Left lung (tissue), 14 donors: ENCODE measurements at places on chromosomes 3 and 15. TPM values are rescaled to one million over a fixed set of nuclear protein-coding genes. Genes with fewer than 3 reads are reported as not detected.

- H3K27me3 ChIP-seq: peaks cover 6% of the 10 kb centered on the region
- no peaks in the 10 kb centered on the region for H3K36me3 ChIP-seq
- no peak overlapping the region for H3K4me3 ChIP-seq
- DNase-seq: no peak
- no peaks in the 10 kb centered on the region for H3K4me1 ChIP-seq
These were observed 269.7 kb upstream of the ATP10A start for GRCh38 chr15:26132811-26133210.

CYP8B1 gene
- not detected for total RNA-seq

DNA sequence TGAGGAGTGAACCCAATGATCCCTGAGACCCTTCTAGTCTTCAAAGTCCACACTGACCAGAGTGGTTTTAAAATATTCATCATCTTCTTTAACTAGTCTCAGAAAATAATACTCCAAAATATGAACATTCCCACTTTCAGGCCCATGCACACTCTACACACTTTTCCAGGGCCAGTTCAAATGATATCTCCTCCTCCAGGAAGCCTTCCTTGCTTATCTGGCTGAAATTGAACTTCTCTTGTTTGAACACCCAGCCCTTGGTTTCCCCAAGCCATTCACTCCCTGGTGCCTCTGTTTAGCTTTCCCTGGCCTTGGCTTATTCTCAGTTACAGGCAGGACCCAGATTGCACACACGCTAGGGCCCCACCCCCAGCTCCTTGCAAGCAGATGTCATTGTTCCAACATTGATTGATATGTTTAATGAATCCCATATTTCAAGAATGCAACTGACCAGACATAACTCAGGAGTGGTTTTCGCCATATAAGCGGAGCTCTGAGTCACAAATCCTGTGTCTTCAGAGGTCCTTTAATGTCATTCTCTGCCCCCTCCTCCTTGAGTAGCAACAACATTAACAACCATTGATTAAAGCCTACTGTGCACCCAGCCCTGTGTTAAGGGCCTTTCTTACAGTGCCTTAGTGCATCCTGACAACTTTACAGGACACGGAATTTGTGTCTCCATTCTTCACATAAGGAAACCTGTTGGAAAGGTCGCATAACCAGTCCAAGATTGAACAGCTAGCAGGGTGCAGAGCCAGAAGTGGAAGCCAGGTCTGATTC, 2.1 kb downstream of the ITGA11 start:
- no peak overlapping the region for H3K4me3 ChIP-seq
- peaks cover 66% of the 10 kb centered on the region for H3K27me3 ChIP-seq
- H3K4me1 ChIP-seq: peaks cover 3% of the 10 kb centered on the region
- no peaks in the 10 kb centered on the region for H3K36me3 ChIP-seq
- no peak overlapping the region for H3K27ac ChIP-seq

GRCh38 chr3:187434524-187434923, 66.3 kb downstream of the RTP4 start:
- H3K4me3 ChIP-seq: no peak overlapping the region
- H3K27ac ChIP-seq: no peak overlapping the region
- H3K27me3 ChIP-seq: no peaks in the 10 kb centered on the region
- DNase-seq: no peak

DNA sequence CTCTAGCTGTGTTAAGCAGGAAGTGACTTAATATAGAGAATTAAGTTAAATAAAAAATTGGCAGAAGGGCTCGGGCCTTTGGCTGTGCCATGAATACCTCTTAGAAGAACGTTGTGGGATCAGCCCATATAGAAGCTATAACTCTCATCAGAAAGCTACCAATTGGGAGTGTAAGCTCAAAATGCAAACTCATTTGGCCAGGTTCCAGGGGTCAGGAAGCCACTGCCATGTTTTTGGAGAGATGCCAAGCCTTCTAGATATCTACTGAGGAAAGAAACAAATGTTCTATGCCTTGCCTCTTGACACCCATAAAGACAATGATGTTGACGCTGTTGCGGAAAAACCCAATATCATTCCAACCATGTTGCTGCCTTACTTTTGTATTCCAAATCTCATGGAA, 475.2 kb upstream of the TGFBR2 start:
- DNase-seq: no peak
- H3K4me3 ChIP-seq: no peak overlapping the region
- H3K36me3 ChIP-seq: no peaks in the 10 kb centered on the region
- no peaks in the 10 kb centered on the region for H3K4me1 ChIP-seq

DNA sequence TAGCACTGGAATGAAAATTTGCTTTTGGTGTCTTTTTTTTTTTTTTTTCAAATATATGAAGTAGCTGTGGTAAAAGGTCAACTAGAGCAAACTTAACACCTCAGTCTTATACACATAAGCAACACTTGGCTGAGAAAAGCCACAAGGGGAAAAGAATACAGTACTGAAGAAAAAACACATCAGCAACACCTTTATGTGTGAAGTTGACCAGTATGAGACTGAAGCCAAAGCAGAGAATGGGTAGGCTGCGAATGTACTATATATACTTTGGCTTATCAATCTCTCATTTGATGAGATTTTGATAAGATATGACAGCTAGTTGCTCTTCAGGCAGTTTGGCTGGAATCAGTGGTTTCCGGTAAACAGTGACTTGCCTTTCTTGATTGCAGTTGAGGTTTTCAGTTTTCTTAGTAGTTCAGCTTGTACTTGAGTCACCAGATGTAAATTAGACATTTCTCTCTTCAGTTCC, 22.0 kb upstream of the ZCWPW2 start:
- no peak overlapping the region for H3K4me3 ChIP-seq
- no peaks in the 10 kb centered on the region for H3K27me3 ChIP-seq
- no peaks in the 10 kb centered on the region for H3K4me1 ChIP-seq
- no peak for DNase-seq
- H3K36me3 ChIP-seq: no peaks in the 10 kb centered on the region
- no peak overlapping the region for H3K27ac ChIP-seq

- H3K36me3 ChIP-seq: no peaks in the 10 kb centered on the region
- no peak overlapping the region for H3K27ac ChIP-seq
- H3K4me1 ChIP-seq: no peaks in the 10 kb centered on the region
- H3K27me3 ChIP-seq: peaks cover 42% of the 10 kb centered on the region
These were observed 9.7 kb downstream of the NTRK3 start for GRCh38 chr15:88246666-88247446.

RHOA gene
- 625 TPM for total RNA-seq

DNA sequence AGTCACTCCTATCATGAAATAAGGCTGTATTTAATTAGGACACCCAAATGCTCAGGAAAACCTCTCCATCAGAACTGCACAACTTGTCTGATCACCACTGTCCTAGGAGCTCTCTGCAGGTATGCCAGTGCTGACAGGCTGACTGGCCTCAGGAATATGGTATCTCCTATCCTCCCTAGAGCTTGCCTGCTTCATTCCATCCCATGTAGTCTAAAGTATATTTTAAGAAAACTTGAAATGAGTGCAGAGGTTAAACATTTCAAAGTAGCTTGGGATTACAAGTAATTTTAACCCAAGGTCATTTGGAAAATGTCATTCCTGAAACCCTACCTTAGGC, 23.7 kb downstream of the FILIP1L start:
- no peak for DNase-seq
- H3K27me3 ChIP-seq: no peaks in the 10 kb centered on the region
- no peak overlapping the region for H3K27ac ChIP-seq
- no peaks in the 10 kb centered on the region for H3K36me3 ChIP-seq
- peaks cover 12% of the 10 kb centered on the region for H3K4me1 ChIP-seq
- no peak overlapping the region for H3K4me3 ChIP-seq

DNA sequence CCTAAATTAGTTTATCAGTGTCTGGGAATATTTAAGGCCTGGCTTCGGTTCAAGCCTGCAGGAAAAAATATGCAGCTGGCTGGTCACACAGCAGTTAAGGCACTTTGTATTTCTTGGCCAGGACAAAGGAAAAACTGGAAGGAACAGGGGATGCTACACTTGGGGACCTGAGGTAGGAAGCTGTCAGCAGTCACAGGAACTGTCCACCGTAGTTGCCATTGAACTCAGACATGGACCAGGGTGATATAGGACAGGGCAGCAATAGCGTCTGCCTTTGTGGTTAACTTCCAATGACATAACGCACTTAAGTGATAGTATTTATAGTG, 49.1 kb downstream of the NR1D2 start:
- H3K27me3 ChIP-seq: no peaks in the 10 kb centered on the region
- no peaks in the 10 kb centered on the region for H3K36me3 ChIP-seq
- H3K4me3 ChIP-seq: no peak overlapping the region
- H3K4me1 ChIP-seq: peaks cover 5% of the 10 kb centered on the region

MORC1 gene
- total RNA-seq: not detected

MCF2L2 gene
- 0.52 TPM for total RNA-seq

- DNase-seq: no peak
- H3K27ac ChIP-seq: no peak overlapping the region
- H3K4me3 ChIP-seq: no peak overlapping the region
- H3K4me1 ChIP-seq: no peaks in the 10 kb centered on the region
- H3K27me3 ChIP-seq: no peaks in the 10 kb centered on the region
These were observed 54.3 kb downstream of the GSK3B start for GRCh38 chr3:120039642-120040610.

ERICH6 gene
- total RNA-seq: not detected

DZIP1L gene
- total RNA-seq: 16.6 TPM

RETNLB gene
- total RNA-seq: not detected

DNA sequence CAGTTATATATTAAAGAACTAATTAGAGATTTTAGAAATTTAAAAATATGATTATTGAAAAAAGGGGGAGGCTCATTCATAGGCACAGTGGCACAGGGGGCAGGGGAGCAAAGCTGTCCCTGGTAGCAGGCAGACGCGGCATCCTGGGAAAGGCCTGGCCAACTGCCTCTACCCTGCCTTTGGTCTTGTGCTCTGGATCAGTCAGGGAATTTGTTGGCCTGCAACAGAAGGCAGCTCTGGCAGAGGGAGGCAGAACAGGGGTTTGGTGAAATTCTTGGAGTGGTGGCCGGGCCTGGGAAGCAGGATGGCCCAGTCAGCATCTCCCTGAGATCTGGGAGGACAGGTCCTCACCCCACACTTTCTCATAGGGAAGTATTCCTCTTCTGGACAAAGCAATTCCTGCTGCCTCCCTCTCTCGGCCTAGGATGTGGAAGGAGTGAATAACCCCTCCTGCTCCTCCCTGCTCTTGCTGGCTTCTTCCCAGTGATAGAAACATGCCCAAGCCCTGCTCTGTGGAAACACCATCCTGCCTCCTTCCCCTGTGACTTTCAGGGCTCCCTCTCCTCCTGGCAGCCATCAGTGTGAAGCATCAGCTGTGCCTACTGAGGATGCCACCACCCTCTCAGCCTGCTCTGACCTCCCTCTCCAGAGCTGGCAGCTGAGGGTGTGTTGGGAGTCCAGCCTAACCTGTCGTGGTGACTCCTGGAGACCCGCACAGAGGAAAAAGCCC, 26.9 kb downstream of the PRR20G start:
- DNase-seq: no peak
- H3K27ac ChIP-seq: no peak overlapping the region
- no peaks in the 10 kb centered on the region for H3K27me3 ChIP-seq
- H3K4me3 ChIP-seq: no peak overlapping the region
- no peaks in the 10 kb centered on the region for H3K36me3 ChIP-seq
- H3K4me1 ChIP-seq: no peaks in the 10 kb centered on the region

EIF3J gene
- 58.9 TPM for total RNA-seq

GRCh38 chr3:126894475-126894874, 88.4 kb upstream of the PLXNA1 start:
- no peak overlapping the region for H3K4me3 ChIP-seq
- H3K27ac ChIP-seq: no peak overlapping the region
- H3K36me3 ChIP-seq: no peaks in the 10 kb centered on the region

GRCh38 chr3:149908424-149908957, 62.2 kb downstream of the PFN2 start:
- no peak overlapping the region for H3K4me3 ChIP-seq
- peaks cover 31% of the 10 kb centered on the region for H3K36me3 ChIP-seq
- no peak overlapping the region for H3K27ac ChIP-seq
- DNase-seq: no peak

C3orf49 gene
- not detected for total RNA-seq

DNA sequence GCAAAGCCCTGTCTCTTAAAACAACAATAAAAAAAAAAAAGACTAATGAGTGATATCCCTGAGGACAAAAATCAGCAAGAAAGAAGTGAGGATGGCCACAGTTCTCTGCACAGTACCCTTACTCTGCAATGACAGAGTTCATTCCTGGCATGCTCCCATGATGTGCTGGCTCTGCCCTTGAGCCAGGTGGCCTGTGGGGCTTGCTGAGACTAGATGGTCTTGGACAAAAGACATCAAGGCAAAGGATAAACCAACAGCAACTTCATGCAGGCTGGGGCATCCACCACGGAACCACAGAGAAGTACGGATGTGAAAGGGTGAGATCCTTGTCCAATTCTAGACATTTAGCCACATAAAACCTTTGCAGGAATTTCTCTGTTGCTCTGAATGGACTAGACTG, 12.7 kb downstream of the MGLL start:
- no peak for DNase-seq
- peaks cover 10% of the 10 kb centered on the region for H3K4me1 ChIP-seq
- H3K27ac ChIP-seq: no peak overlapping the region
- H3K36me3 ChIP-seq: no peaks in the 10 kb centered on the region
- no peak overlapping the region for H3K4me3 ChIP-seq

UACA gene
- total RNA-seq: 43.2 TPM

UBE2E2 gene
- total RNA-seq: 47.2 TPM

LRRIQ4 gene
- 0.18 TPM for total RNA-seq

- no peaks in the 10 kb centered on the region for H3K27me3 ChIP-seq
- no peaks in the 10 kb centered on the region for H3K36me3 ChIP-seq
- H3K27ac ChIP-seq: no peak overlapping the region
- no peaks in the 10 kb centered on the region for H3K4me1 ChIP-seq
- no peak for DNase-seq
These were observed 1062.4 kb downstream of the AGBL1 start for GRCh38 chr15:87142096-87142495.

DNA sequence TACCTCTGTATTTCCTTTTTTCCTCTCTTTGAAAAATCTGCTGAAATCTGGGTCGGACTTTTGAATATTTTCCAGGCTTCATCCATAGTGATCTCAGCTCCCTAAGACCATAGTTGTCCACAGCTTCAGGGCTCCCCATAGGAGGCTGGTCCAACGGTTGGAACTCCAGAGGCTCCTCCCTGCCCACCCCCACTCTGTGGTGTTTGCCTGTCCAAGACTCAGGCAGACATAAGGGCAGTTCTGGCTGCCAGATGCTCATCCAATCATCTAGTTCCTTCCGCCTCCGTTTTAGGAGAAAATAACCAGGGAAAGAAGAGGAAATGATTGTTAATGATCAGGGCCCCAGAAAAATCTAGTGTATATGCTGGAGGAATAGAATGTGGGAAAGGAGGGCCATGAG, 27.9 kb upstream of the PRTG start:
- no peak overlapping the region for H3K4me3 ChIP-seq
- H3K4me1 ChIP-seq: no peaks in the 10 kb centered on the region
- no peaks in the 10 kb centered on the region for H3K36me3 ChIP-seq
- no peak overlapping the region for H3K27ac ChIP-seq
- no peaks in the 10 kb centered on the region for H3K27me3 ChIP-seq

DNA sequence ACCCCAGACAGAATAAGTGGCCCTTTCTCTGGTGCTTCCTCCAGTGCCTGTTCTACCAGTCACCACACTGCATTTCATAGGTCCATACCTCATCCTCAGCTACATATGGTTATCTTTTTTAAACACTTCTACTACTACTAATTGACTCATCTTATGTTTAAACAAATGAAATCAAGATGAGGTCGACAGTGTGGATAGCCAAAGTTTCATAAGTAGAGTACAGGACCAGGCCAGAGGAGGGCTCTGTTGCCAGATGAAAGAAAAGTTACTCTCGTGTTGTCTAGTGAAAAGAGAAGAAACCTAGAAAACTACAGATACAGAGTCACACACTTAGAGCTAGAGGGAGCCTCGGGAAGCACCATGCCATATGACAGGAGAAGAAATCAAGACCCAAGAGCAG, 296.1 kb downstream of the VPS13C start:
- H3K4me1 ChIP-seq: no peaks in the 10 kb centered on the region
- no peaks in the 10 kb centered on the region for H3K36me3 ChIP-seq
- no peak for DNase-seq
- no peak overlapping the region for H3K27ac ChIP-seq
- no peaks in the 10 kb centered on the region for H3K27me3 ChIP-seq

MYO5A gene
- 21.8 TPM for total RNA-seq
